Sciatic nerve (tissue), 2 donors: ENCODE measurements at places on chromosomes 3 and 15.

- DNase-seq = no peak
Observed at GRCh38 chr3:154304116-154304786, 20.0 kb downstream of the DHX36 start.

DNA sequence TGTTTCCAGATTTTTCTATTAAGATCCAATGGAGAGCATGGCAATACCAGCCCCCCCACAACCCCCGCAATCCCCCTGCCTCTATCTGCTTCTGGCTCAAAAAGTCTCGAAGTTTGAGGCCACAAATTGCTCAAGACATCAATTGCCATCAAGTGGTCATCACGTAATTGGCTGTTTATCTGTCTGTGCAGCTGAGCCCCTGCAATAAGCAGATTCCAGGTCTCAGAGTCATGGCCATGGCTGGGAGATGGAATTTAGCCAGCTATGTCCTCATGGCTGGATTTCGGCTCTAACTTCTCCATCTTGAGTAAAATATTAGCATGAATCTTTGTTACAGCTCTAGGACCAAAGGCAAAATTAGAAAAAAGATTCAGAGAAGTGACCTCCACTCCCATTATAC, 22.7 kb downstream of the SSUH2 start:
- no peak for DNase-seq

- no peak for DNase-seq
Observed at GRCh38 chr3:10192953-10193691, 28.4 kb downstream of the IRAK2 start.

DNA sequence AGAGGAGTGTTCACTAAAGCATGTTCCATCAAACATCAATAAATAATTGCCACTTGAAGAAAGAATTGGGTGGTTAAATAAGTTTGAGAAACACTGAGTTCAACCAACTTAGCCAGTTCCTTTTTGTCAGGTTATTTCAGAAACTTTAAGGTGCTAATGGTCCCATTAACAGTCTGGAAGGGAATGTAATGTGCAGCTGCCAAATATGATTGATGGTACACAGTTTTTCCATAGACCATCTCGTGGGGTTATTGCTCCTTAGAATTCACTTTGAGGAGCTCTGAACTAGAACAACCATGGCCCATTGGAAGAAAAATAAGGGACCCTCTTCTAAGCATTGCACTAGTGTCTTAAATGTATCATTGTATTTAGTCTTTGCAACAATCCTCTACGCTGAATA, 185.8 kb upstream of the NR2F2 start:
- no peak for DNase-seq

DNA sequence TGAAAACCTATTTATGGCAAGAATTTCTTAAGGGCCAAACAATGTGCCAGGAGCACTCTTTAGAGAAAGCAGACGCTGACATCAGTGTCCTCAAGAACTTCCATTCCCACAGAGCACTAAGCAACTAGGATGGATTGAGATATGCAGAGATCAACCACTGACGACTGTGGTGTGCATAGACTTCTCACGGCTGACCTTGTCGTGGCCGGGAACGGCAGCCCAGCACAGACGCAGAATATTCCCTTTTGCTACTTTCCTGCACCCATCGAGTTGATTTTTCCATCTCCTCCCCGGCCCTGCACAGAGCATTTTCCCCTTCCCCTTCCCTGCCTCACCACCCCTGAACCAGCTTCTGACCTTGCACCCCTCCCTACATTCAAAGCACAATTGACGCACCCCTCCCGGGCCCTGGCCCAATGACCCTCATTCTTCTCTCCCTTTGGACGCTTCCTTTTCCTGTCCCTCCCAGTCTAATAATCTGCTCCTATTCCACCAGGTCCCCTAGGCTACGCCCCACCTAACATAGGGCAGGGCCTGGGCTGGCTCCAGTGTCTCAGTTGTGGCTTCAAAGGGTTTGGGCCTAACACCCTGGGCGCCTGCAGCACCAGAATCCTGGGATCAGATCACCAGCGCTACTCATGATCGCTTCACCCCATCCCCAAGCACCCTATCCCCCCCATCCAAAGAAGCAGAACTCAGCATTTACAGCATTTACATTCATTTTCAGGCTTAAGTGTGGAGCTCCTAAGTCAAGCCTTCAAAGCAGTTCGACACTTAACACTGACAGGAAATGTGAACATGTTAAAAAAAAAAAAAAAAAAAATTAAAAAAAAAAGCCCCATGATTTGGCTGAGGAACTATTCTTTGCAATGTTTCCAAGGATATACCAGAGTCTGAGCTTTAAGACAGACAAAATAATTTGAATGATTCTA, 151.2 kb downstream of the FOXP1 start:
- no peak for DNase-seq

GRCh38 chr3:54376142-54376807, 253.9 kb downstream of the CACNA2D3 start:
- no peak for DNase-seq

- no peak for DNase-seq
Observed at GRCh38 chr15:81859737-81860516, 185.9 kb downstream of the MEX3B start.

- DNase-seq = no peak
Observed at GRCh38 chr3:8301977-8302735, 199.5 kb upstream of the LMCD1 start.

- DNase-seq = no peak
Observed at GRCh38 chr3:151232991-151233390, 30.0 kb upstream of the GPR171 start.

GRCh38 chr3:37491776-37492175, 317.4 kb upstream of the LRRFIP2 start:
- no peak for DNase-seq

- no peak for DNase-seq
Observed at GRCh38 chr15:84391191-84391590, 155.6 kb downstream of the GOLGA6L4 start.

DNA sequence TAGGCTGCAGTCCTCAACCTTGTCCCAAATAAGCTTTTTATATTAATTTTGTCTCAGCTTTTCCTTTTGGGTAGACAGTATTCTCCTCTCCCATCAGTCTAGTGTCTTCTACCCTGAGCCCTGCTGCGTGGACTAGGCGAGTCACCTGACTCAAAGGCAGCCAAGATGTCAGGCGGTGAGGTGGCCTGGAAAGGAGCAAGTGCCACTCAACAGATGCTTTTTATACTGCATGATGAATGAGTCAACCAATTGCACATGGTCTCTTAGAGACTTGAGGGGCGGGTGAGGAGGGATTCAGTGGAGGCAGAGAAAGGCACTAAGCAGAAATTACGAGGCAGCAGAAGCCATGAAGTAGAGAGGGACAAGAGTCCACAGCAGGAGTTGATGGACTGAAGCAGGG, 95.9 kb downstream of the FRMD4B start:
- no peak for DNase-seq

DNA sequence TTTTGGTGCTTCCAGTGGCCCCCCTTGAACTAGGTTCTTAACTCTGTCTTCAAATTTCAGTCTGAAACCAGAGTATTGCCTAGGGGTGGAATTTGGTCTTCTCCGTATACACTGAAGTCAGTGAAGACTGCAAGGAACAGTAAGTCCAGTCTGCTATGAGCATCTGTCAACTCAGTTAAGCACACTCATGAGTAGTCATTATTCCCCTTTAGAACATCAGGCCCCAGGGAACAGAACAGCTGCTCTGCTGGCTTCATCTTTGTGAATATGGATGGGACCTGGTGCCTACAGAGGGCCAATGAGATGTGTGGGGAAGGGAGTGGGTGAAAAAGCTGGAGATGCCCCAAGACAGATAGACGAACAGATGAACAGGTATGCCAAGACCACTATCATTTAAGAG, 85.2 kb upstream of the PRR23C start:
- DNase-seq = no peak
